ENCODE measurements at places on chromosomes 3 and 15. TPM values are rescaled to one million over a fixed set of nuclear protein-coding genes. Genes with fewer than 3 reads are reported as not detected.

DNA sequence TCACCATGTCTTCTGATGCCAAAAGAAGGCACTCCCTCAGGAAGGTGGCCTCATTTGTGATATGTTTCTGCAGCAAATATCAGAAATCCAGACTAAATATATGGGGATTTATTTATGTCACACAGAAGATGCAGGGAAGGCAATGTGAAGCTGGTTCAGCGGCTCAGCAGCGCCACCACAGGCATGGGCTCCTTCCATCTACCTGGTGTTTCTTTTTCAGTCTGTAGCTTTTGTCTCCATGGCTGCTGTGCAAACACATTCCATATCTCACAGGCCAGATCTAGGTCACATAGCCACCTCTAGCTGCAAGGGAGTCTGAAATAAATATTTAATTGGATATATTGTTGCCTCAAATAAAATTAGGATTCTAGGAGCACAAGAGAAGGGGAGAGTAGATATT, 502.1 kb upstream of the IL12A start:
- DNase-seq: no peak

DNA sequence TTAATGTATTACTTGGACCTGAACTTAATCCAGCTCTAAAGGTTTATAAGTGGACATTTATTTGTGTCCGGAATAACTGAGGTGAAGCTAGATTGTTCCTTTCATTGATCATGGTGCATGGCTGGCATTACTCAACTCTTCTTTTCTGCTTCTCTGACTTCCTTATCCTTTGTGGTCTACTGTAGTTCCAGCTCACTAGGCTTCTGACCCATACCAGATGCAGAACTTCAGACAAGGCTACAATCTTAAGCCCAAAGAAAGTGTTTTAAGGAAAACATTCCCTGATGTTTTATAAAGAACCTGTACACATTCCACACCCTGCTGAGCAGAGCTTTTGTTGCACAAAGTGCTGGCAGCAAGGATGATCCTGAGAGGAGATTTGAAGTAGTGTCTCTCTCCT, 250.8 kb upstream of the TGFBR2 start:
- DNase-seq: no peak

DNA sequence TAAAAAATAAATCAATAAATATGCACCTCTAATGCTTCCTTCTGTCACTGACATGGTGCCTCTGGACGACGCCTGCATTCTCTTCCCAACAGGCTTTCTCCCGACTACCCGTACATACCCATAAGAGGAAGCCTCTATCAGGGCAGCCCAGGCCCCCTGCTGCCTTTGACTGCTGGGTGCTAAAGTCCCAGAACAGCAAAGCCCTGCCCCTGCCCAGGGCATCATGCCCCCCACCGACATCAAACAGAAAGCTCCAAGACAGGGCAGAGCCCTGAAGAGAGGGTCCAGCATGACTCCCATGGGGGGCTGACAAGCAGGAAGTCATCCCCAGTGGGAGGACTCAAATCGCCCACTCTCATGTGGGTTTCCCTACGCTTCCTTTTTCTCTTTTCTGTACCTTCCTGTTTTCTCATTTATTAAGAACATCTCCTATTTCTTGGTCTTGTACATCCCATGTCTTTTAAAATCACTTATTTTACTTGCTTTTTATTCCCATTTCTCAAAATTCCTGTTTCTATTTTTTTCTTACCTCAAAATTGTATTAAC, 23.4 kb downstream of the XPC start:
- no peak for DNase-seq

DNA sequence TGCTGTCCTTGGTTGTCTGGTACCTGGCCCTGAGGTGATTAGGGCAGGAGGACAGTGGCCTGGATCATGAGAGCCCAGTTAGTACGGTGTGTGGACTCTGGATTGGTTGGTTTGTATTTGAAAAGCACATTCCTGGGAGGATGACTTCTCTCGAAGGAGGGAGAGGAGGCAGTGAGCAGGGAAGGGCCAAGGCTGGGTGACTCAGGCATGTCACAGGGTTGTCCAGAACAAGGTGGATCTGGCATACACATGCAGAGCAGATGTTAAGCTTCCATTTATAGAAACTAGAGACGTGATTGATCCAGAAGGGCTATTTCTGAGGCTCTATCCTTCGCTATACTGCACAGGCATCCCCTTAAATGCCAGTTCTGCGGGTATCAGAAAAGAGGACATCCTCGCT, 34.4 kb downstream of the FAM240A start:
- no peak for DNase-seq

- DNase-seq: no peak
Measured at GRCh38 chr3:188607805-188608315, 453.9 kb downstream of the LPP start.

DNA sequence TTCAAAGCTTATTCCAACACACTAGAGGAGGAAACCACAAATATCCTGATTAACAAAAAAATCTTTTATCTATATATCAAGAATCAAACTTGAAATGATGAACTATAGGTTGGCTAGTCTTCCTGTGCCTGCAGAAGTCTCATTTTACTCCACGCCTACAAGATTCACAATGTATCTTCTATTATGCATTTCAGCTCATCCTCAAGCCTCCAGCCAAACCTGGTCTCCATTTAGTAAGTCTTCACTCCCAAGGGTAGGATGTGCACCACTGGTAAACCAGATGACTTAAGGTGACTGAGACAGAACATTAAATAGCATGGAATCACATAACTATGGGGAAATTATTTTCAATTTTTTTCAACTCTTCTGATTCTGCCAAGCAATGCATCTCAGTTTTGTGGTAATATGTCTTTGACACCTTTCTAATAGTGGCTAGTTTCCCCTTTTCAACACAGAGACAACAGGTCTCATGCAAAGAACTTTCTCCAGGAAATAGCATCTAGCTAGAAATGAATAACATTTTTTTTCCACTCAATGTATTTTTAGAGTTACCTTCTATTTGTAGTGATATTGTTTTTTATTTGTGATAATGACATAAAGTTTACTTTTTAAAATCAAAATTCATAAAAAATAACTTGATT, 166.9 kb downstream of the TNIK start:
- DNase-seq: no peak

DNA sequence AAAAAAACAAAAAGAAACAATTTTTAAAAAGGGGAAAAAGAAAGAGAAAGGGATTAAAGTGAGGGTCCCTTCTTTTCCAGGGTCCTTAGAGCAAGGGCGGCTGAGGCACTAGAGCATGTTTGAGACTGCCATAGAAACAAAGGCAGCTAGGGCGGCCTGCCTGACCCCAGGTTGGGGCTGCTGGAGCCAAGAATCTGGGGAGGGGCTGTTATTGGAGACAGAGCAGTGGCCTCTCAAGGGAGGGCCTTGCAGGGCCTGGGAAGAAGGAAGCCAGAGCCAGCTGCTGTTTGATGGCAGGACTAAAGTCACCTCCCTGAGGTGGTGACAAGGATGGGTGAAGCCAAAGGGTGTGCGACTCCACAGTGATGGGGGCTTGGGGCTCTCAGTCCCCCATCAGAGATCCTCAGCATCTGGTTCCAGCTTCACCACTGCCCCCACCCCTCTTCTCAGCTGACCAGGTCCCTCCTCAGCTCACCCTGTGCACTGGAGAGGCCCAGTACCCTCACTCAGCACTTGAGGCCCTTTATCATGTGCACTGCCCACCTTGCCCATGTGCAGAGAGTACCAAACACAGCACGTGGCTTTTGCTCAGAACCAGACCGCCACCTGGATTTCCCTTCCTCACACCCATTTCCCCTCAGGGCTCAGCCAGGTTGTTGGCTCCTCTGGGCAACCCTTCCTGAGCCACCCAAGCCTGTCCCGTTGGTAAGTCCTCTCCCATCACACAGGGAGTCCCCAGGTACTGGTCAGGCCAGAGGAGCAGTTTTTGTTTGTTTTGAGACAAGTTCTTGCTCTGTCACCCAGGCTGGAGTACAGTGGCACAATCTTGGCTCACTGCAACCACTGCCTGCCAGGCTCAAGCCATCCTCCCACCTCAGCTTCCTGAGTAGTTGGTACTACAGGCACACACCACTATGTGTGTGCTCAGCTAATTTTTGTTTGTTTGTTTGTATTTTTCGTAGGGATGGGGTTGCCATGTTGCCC, 1.7 kb downstream of the TMEM89 start:
- no peak for DNase-seq

Gene GNAI2
- total RNA-seq: 292 TPM

Gene TEX9
- 1.9 TPM for total RNA-seq
